Non-pigmented ciliary epithelial cell (primary cell): ENCODE measurements at places on chromosomes 3 and 15.

DNA sequence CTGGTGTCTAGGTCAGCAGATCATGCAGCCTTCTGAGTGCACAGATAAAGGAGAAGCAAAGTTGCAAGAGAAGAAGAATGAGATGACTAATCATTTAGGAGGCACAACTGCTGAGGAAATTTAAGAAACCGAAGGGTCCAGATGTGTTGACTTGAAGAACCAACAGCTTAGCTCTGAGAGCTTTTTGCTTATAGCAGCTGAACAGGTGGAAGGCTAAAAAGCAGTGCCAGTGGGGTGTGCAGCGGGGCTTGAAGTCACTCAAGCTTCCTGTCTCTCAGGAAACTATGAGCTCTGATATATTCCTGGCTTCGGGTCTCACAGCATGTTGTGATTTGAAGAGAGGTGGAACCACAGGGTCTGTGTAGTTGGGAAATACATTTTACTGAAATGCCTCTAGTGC, 305.7 kb downstream of the RYR3 start:
- DNase-seq: no peak

- no peak for DNase-seq
These were observed 40.3 kb upstream of the ICE2 start for GRCh38 chr15:60519218-60519617.

DNA sequence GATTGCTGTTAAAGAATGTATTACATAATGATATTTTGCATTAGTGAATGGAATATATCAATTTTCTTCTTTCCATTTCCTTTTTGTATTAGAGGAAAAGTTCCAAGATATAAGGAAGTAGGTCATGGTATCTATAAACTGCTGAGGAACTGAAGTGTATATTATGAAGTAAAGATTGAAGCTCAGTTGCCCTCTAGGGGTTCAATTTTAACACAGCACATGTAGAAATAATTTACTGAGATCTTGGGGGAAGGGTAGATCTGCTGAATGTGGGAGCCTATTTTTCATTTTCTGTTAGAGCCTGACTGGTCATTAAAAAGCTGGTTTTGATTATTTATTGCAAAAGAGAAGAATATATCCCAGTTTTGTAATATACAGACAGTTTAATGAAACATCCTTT, 45.2 kb downstream of the CMC1 start:
- no peak for DNase-seq

- DNase-seq: no peak
These were observed 64.5 kb upstream of the MBNL1 start for GRCh38 chr3:152204218-152204617.

GRCh38 chr15:60639502-60639901, 160.6 kb upstream of the ICE2 start:
- DNase-seq: no peak

DNA sequence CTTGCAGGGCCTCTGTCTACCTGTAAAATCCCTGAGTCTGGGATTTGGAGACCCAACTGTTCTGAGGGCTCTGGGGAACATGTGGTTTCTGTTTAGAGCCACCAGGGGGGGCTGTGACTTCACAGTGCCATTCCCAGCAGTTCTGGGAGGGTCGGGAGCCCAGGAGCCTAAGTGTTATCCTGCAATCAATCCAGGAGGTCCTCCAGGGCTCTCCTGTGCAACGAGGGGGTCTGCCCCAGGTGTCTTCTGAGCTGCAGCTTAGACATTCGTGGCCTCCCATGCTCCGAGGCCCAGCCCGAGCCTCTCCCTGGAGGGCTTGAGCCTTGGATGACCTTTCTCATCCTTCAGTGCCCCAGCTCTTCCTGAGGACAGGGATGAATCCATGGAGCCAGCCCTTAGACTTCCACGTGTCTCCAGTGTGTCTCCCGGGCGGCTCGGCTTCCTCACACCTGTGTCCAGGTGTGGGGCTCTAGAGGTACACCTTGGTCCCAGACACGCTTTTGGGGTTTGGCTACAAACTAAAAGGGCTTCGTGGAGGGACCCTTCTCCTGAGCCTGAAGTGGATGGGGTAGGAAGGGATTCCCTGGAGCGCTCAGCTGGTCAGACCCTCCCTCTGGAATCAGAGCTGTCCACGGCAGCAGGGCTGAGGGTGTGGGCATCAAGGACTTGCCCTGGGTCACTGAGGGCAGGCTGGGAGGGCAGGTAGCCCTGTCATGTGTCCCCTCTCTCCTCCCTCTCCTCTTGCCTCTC, 20.3 kb upstream of the ABTB1 start:
- DNase-seq: no peak

- DNase-seq: no peak
These were observed 88.9 kb downstream of the PTPRG start for GRCh38 chr3:61650276-61650675.

GRCh38 chr3:3587647-3587972, 211.6 kb upstream of the LRRN1 start:
- no peak for DNase-seq

- DNase-seq: no peak
These were observed 779 bp downstream of the ST3GAL6 start for GRCh38 chr3:98763819-98764418.

DNA sequence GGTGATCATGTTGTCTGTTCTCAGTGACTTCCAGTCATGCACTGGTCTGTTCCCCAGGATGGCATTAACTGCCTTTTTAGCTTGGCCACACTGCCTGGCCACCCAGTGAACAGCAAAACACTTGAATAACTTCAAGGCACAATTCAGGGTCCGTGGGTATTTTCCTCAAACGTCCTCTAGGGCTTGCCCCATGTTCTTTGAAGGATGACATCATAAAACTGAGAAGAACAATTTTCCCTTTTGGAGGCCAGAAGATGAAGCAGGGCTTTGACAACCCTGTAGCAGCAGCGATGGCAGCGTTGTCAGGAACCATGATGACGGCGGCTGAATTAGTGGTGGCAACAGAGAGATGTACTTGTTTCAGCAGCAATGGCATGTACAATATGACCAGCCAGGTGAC, 465.9 kb upstream of the ONECUT1 start:
- no peak for DNase-seq

GRCh38 chr3:71949442-71949841, 164.5 kb upstream of the PROK2 start:
- no peak for DNase-seq
